Stimulated activated CD8-positive, alpha-beta memory T cell treated with anti-CD3 and anti-CD28 coated beads, Interleukin-15, amount 100 ng/mL, for 4 hours (primary cell): ENCODE measurements at places on chromosomes 3 and 15.

GRCh38 chr15:50890751-50891150 is 17.7 kb upstream of the AP4E1 start:
- DNase-seq: no peak

DNA sequence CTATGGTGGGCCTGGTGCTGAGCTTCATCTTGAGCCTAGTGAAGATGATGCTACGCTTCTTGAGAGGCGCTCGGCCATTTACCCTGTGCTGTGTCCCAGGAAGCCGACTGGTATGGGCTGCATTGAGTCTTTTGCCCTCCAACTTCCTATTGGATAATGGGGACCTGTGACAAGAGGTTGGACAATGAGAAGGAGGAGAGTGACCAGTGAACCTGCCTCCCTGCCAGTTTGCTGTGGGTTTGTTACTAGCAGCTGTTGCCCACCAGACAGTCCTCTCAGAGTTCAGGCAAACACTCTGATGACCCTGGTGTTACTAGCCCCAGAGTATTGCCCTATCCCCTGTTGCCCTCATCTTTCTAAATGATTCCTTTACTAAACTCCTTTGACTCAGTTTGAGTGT is 99.6 kb upstream of the PFN2 start:
- DNase-seq: no peak

DNA sequence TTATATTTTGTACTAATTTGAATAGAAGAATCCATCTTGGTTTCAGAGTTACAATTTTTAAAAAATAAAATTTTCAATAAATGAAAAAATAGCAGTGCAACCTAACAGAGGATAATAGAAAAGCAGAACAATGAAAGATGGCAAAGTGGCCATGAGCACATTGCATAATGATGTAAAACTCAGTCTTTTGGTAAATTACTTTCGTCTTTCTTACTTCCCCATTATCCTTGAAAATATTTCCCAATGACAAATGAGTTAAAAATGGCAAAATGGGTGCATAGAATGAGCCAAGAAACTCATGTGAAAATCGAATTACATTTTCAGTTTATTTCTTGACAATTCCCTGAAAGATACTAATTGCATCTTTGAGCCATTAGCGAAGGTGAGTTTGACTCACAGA is 236.4 kb downstream of the CDIN1 start:
- DNase-seq: no peak

- no peak for DNase-seq
Measured at GRCh38 chr3:30440880-30441279, 165.5 kb upstream of the TGFBR2 start.

- DNase-seq: no peak
Measured at GRCh38 chr3:32245200-32245599, 6.7 kb downstream of the CMTM8 start.

DNA sequence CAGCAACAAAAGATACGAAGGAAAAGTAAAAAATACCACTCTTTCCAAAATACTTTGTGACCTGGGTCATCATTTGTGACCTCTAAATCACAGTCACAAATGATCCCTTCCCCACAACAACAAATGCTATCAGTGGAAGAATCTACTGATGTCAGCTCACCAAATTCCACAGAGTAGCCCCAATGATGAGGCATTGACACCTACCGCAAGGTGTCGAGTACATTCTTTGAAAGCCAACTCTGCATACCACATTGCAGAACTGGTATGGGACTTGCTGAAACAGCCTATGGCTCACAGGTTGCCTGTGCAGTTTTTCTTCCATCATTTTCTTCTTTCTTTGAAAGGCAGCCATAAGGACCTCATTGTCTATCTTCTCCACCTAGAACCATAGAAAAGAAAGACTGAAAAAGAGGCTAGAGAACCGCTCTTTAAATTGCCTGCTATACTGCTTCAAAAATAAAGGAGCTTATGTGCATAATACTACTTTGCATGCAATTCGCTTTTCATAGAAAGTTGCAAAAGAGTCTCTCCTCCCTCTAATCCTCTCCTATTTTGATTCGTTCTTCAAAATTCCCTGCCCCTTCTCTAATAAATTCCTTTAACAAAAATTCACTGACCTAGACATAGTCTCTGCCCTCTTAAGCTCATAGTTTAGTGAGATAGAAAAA is 21.4 kb upstream of the KPNA1 start:
- DNase-seq: no peak

DNA sequence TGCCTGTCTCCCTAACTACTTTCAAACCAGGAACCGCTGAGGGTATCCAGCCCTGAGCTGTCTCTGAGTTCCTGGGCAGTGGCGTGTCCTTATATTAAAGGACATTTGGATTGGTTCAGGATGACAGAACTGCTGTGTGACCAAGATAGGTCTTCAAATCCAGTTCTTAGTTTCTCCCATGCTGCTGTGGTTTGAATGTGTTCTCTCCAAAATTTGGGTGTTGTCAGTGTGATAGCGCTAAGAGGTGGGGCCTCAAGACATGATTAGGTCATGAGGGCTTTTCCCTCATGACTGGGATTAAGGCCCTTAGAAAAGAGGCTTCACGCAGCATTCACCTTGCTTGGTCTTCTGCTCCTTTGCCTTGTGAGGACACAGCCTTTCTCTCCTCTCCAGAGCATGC is 376.5 kb upstream of the TPM1 start:
- no peak for DNase-seq

- DNase-seq: no peak
Measured at GRCh38 chr3:5036392-5036766, 57.1 kb downstream of the BHLHE40 start.

DNA sequence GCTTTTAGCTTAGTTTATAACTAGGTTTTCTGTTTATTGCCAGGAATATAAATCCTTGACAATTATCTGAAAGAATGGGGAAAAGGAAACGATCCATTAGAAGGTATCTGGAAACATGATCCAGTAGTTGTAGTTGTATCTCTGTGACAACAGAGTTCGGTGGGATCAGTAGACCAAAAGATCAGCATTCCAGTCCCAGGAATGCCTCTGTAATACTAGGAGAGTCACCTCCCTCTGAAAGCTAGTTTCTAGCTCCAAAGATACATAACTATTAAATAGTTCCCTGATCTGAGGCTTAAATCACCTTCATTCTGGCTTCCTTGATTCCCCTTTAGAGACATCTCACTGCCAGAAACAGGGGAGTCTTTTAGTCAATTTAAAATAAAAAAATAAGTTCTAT is 34.1 kb downstream of the MB21D2 start:
- no peak for DNase-seq

DNA sequence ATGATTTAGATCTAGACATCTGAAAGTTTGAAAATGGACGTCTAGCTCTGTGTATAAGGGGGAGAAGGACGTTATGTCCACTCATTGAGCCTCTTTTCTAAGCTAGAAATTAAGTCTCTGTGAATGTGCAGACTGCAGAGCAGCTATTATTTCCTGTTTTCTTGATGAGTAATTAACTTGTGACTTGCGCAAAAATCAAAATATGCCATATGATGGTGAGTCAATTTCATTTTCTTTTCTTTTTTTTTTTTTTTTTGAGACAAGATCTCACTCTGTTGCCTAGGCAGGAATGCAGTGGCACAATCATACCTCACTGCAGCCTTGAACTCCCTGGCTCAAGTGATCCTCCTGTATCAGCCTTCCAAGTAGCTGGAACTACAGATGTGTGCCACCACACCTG is 14.1 kb downstream of the LACTB start:
- no peak for DNase-seq

DNA sequence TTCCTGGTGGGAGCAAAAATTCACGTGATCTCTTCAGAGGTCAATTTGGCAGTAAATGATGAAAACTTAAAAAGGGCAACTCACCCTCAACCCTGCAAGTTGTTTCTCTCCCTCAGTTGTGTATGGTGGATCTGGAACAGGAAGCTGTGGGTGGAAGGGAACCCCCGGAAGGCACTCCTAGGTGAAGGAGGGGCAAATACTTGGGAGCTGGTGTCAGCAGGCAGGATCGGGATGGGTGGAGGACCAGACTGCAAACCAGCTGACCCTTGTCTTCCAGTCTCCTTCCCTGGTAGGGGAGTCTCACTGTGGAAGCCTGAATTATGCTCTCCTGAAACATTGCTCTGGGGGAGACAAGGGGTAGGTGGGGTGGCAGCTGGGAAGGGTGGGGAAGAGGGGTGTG is 33.5 kb downstream of the PRR23E start:
- no peak for DNase-seq
